ENCODE measurements at places on chromosomes 12 and 14.

GRCh38 chr12:46777587-46777986, 48.2 kb downstream of the SLC38A4 start:
- no peak for DNase-seq

- no peak for DNase-seq
Measured at GRCh38 chr14:106874350-106874749, 1348.0 kb downstream of the TMEM121 start.

DNA sequence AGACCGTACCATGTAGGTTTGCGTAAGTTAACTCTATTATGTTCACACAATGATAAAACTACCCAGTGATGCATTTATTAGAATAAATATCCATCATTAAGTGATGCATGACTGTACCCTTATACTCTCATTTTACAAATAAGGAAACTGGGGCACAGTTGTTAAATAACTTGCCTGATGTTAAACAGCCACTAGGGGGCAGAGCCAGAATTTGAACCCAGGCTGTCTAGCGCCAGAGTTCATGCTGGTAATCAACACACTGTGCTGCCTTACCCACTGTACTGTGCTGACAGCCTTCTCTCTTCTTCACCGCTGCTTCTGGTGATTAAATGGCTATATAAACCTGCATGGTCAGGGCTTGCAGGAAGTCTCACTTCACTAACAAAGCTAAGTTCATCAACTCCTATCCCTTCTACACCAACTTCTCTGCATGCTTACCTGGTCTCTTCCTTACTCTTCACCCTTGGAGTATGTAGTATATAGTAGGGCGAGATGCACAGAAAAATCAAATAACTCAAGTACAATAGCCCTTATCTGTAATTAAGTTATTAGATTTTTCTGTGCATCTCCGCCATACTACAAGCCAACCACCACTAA, 43.6 kb upstream of the APPL2 start:
- no peak for DNase-seq

DNA sequence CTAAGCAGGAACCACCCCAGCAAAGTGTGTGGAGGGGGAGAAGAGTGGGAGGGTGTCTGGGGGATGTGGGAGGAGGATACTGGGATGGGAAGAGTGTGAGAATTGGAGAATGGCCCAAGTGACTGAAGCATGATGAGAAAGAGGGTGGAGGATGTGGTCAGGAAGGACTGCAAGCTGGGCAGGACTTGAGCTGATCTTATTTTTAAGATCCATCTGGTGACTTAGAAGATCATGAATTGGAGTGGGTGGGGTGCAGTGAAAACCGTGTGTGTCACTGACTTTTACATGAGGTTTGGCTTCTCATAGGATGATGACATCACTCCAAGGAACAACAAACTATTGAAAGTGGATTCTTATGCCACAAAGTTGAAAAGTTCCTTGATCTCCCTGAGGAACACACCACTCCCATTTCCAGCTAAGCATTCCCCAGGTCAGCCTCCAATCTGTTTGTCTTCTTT, 287.5 kb downstream of the GALC start:
- DNase-seq = no peak

- no peak for DNase-seq
Measured at GRCh38 chr12:126936181-126936851, 1330.7 kb upstream of the TMEM132C start.

DNA sequence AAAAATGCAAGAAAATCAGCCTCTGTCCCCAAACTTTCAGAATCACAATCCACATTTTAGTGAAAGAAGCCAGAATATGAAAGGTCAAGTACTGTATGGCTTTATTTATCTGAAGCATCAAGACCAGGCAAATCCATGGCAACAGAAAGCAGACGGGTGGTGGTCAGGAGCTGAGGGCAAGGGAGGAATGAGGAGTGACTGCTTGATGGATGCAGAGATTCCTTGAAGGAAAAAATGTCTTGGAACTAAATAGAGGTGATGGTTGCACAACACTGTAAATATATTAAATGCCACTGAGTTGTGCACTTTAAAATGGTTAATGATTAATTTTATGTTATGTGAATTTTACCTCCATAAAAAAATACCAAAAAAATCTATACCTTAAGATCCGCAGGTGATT, 165.1 kb downstream of the GXYLT1 start:
- no peak for DNase-seq

DNA sequence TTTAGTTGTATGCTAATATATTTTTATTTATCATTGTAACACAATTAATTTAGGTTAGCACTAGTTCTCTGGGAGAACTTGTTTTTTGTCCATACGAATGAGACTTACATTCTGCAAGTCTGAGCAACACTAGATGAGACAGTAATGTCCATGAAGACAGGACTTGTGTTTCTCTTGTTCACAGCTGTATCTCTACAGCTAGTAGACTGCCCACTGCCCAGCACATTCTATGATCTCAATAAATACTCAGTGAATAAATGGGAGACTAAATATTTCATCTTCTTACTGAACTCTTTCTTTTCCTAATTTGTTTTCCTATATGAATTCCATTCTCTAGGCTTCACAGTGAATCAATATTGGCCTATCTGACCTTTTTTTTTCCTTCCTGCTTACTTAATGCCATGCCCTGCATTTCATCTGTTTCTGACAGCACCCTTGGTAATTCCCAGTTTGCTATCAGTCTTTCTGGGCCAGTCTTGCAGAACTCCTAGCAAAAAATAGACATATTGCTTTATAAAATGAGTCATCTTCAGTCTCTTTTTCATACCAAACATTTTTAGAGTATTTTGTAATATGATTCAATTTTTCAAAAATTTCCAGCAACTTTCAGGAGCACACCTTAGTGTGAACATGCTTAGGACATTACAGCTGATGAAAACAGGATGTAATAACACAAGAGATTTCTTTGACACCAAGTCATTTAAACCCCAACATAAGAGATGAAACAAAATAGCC, 185.5 kb upstream of the ATP2B1 start:
- DNase-seq = no peak

DNA sequence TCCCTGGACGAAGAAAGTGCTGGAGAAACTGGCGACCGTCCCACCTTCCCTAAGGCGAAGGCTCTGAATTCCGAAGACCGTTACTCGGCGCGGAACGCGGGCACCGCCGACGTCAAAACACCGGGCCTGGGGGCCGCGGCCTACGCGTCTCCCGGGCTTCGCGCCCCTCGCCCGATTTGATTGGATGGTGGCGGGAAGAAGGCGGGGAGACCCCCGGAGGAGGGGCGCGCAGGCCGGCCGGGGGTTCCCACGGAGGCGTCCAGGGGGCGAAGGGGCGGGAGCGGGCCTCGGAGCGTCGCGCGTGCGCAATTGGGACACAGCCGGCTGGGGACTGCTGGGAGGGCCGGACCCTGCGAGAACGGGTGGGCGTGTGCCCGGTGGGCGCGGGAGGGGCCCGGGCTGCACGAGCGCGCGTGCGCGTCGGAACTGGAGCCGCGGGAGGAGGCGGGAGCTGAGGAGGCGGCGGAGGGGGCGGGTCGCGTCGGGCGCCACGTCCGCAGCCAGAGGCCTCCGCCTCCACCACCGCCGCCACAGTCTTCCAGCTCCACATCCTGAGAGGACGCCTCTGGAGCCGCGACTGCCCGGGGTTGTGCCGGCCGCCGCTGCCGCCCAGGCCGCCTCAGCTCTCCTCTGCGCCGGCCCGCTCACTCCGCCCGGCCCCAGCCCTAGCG, at the start of gene TMEM263:
TMEM263 (plus strand) TSS at position 531 of the 671 bp plus-strand sequence. CDS start 11,210 bp downstream, outside the sequence.
- peak; percentile 95 for DNase-seq

- peak; percentile 78 for DNase-seq
Measured at GRCh38 chr12:31118347-31119191, 44.9 kb downstream of the DDX11 start.

DNA sequence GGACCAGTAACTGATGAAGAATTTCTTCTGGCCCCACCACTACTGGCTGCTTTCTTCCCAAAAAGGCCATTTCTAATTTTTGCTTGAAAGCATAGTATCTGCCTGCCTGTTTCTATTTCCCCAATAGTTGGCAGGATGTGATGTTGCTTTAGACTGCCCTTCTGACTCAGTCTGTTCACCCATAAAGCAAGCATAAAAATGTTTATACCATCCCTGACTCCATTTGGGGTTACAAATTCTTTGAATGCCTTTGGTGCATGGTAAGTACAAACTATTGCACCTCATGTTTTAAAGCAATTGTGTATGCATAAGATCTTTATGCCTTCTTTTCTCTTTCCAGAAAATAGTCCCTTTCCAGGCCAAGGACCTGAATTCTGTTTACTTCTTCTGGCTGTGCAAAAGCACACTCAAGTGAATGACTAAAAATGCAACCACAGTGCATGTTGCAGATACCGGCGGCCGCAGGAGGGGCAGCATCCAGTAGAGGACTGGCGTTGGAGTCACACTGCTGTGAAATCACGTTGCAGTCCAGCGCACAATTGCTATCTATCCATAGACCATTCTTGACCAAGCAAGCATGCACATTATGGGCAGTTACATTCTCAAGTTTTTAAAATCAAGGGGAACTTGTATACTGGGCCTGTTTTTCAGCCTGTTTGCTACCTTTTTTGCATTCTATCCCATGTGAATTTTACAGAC, 82.4 kb downstream of the SLC5A8 start:
- DNase-seq = no peak

- no peak for DNase-seq
Measured at GRCh38 chr12:22640851-22641250, 15.9 kb downstream of the ETNK1 start.

DNA sequence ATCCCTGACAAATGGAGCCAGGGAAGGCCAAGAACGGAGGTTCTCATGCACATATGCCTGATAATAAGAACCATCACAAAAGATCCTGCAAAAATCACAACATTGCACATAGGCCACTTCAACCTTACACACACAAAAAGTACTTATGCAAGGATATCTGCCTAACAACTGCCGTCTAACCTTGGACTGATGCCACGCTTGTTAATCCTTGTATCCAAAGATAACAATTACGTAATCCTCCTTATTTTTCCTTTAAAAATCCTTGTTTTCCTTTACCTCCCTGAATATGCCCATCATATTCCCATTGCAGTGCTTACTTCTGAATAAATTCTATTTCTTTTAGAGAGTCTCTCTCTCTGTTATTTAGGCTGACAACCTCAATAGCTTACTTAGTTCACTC, 59.5 kb downstream of the TMEM116 start:
- no peak for DNase-seq

DNA sequence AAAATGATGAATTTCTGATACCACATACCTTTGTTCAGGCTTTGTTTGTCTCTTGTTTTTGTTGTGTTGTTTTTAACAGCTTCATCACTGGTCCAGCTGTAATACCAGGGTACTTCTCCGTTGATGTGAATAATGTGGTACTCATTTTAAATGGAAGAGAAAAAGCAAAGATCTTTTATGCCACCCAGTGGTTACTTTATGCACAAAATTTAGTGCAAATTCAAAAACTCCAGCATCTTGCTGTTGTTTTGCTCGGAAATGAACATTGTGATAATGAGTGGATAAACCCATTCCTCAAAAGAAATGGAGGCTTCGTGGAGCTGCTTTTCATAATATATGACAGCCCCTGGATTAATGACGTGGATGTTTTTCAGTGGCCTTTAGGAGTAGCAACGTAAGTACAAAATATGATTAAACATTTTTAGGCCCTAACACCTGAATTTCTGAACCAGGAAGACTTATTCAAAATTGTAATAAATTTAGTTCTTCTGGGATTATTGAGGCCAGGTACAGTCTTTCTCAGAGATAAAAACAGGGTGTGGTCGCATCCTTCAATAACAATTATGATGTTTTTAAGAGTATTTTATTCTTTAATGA, 22.4 kb downstream of the RXYLT1 start:
- DNase-seq = no peak

DNA sequence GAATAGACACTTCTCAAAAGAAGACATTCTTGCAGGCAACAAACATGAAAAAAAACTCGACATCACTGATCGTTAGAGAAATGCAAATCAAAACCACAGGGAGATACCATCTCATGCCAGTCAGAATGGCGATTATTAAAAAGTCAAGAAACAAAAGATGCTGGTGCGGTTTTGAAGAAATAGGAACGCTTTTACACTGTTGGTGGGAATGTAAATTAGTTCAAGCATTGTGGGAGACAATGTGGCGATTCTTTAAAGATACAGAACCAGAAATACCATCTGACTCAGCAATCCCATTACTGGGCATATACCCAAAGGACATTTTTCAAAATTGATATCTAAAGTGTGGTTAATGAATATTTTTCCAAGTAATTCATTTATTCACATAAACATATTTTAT, 39.6 kb upstream of the LIN7A start:
- no peak for DNase-seq

DNA sequence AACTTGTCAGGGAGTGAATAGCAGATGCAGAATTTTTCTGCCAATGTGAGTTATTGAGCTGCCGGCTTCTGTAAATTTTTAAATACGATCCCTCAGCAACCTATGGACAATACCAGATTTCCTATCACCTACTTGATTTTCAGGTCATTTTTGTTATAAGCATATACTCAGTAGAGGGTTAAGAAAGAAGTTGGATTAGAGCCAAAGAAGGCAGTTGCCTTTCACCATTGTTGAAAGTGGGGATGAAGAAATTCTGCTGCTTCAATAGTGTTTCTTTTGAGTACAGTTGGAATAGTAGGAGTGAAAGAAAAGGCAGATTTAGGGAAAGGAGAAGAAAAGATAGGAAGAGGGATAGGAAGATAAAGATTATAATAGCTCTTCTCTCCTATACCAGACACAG, 197.1 kb downstream of the ATP23 start:
- no peak for DNase-seq

DNA sequence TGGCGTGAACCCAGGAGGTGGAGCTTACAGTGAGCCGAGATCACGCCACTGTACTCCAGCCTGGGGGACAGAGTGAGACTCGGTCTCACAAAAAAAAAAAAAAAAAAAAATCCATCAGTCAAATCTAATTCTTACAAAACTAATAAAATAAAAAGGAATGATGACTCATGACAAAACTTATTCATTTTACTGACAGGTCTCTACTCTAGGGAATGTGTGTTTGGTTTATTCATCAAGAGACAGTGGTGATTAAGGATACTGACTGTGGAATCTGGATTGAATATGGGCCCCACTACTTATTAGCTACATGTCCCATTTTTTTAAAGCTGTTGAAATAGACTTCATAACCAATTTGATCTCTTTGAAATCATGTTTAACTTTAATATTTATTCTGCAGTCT, 29.3 kb upstream of the GAS2L3 start:
- no peak for DNase-seq

DNA sequence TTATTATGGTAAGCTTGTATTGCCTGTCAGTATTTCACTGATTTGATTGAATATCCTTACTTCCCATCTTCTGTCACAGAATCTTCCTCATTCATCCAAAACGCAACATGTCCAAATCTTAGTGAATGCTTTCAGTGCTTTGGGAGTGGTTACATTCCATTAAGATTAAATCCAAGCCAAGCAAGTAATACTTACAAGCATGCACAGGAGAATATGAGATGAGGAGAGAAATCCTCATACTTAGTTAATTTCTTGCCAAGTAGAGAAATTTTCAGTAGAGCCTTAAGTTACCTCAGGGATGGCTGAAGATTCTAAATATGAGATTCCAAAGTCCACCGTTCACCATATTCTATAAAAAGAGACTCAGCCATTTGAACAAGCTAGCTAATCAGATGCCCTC, 316.0 kb downstream of the RAD51B start:
- no peak for DNase-seq

GRCh38 chr14:86540636-86541247, 1010.8 kb downstream of the FLRT2 start:
- DNase-seq = no peak

- DNase-seq = no peak
Measured at GRCh38 chr12:131420867-131421447, 289.9 kb upstream of the SFSWAP start.

GRCh38 chr12:54136844-54137580, 51.8 kb downstream of the SMUG1 start:
- DNase-seq = no peak

Measured in NCI-H1930 (cell line).